ENCODE measurements at places on chromosomes 12 and 14.
A peak's percentile ranks its signal among the peaks of the same experiment; 100 is the strongest.

- DNase-seq: no peak
Observed at GRCh38 chr14:71752111-71752738, 180.0 kb upstream of the RGS6 start.

DNA sequence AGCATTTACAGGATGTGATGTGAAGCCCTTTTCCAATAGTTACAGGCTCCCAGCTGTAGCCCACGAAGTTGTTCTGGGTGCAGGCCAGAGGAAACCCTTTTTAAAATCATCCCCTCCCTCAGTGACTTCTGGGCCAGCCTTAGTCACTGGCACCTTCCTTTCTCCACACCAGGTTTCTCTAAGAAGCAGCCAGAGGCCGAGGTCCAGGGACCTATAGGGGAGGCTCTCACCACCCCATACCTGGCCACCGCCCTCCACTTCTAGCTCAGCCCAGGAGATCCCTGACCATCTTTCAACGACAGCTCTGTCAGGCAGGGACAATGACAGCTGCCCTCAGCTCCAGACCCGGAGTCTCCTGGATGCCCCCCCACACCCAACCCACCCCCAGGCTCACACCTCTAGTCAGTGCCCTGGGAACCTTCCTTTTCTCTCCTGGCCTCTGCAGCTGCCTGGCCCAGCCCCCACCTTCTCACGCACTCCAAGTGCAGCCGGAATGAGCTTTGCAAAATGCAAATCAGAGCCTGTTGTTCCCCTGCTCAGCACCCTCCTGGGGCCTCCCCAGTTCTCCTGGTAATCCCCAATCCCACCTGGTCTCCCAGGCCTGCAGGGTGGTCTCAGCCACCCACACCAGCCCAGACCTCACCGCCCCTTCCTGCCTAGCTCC, 46.7 kb downstream of the TESC start:
- DNase-seq: no peak

GRCh38 chr14:36661506-36662257, at the start of gene PAX9:
Gene PAX9, plus strand, starts transcription at chr14:36661860. Its CDS starts 230 bp downstream, at chr14:36662090.
- peak; percentile 78 for DNase-seq

DNA sequence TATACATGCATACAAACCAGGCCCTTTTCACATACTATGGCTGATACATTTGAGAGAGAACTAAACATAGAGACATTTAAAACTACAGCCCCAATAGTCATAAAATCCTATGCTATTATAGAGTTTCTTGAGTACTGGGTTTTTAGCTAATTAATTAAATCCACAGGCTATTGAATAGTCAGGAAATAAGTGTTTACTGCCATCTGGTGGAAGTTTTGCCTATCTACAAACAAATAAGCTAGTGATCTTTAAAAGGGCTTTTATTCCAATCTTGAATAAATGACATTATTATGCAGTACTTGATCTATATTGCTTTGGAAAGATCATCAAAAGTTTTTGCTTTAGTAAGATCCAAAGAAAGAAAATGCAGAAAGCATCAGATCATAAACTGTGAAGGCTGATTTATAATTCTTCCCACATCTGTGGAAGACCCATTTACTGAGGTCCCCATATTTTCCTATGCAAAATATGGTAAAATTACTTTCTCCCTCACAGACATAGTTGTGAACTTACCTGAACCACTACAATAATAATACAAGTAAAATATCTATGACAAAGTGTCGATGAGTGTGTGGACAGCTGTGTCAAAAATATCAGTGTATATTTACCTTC, 131.3 kb downstream of the ITPR2 start:
- no peak for DNase-seq

GRCh38 chr12:132653567-132654290, 33.4 kb downstream of the POLE start:
- DNase-seq: no peak
